ENCODE measurements at places on chromosomes 11 and 22. TPM values are rescaled to one million over a fixed set of nuclear protein-coding genes. Genes with fewer than 3 reads are reported as not detected.

GRCh38 chr11:79949574-79949973 lies 508.7 kb upstream of the TENM4 start:
- no peak overlapping the region for H3K27ac ChIP-seq
- H3K36me3 ChIP-seq: no peaks in the 10 kb centered on the region
- no peaks in the 10 kb centered on the region for H3K4me1 ChIP-seq
- no peak for DNase-seq
- H3K27me3 ChIP-seq: no peaks in the 10 kb centered on the region

DNA sequence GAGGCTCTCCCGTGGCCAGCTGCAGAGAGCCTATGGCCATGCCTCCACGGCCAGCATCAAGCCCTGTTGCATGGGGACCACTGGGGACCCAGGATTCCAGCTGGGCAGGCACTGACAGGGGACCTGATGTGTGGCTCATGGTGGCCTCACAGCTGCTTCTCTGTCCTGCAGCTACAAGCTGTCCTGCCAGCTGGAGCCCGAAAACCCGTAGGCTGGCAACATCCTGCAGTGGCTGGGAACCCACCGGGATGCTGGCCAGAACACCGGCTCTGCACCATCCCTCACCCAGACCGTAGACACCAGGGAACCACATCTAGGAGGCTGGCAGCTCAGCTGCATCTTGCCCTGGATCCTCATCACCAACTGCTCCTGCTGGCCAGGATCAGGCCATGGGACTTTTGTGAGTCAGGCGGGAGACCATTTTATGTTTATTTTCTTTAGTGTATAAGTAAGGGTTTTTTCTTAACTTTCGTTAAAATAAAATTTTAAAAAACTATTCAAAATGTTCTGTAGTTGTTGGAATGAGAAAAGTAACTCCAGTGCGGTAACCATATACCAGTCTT lies 7.9 kb downstream of the RGL4 start:
- no peaks in the 10 kb centered on the region for H3K36me3 ChIP-seq
- no peak overlapping the region for H3K4me3 ChIP-seq
- no peak for DNase-seq
- no peak overlapping the region for H3K27ac ChIP-seq

GRCh38 chr22:46070215-46070802 lies 80.0 kb upstream of the PPARA start:
- H3K4me1 ChIP-seq: peaks cover 48% of the 10 kb centered on the region
- no peaks in the 10 kb centered on the region for H3K36me3 ChIP-seq
- no peaks in the 10 kb centered on the region for H3K27me3 ChIP-seq
- DNase-seq: peak; percentile 87
- peak overlapping the region; percentile 99 for H3K27ac ChIP-seq

DNA sequence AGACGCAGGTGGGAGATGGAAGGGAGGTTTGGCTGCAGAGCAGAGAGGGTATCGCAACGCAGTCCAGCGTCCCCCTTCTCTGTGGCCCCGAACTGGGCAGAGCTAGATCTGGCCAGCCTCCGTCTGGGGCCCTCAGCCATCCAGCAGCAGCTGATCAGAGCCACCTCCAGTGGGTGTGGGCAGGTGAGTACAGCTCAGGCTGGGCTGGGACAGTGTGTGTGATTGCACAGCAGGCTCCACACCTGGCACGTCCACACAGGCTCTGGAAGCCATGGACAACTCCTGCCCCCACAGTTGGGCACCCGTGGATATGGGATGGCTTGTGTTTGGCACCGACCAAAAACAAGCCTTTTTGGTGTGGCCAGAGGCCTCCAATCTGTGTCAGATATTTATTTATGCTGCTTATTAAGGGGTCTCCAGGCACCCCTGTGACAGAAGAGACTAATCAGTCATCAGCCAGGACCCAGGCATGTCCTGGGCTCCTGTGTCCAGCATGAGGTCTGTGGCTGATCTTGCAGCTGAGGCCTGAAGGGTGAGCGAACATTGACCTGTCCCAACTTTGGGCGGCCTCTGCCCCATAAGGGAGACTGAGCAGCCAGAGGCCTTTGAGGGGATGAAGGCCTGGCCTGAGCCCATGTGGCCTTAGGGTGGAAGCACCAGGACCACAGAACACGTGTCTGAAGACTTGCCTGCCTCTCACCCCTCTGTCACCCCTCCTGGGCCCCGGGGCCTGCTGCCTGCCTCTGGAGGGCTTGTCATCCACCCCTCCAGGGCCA lies 18.6 kb downstream of the POLR3H start:
- peaks cover 23% of the 10 kb centered on the region for H3K4me1 ChIP-seq
- no peak overlapping the region for H3K4me3 ChIP-seq

DNA sequence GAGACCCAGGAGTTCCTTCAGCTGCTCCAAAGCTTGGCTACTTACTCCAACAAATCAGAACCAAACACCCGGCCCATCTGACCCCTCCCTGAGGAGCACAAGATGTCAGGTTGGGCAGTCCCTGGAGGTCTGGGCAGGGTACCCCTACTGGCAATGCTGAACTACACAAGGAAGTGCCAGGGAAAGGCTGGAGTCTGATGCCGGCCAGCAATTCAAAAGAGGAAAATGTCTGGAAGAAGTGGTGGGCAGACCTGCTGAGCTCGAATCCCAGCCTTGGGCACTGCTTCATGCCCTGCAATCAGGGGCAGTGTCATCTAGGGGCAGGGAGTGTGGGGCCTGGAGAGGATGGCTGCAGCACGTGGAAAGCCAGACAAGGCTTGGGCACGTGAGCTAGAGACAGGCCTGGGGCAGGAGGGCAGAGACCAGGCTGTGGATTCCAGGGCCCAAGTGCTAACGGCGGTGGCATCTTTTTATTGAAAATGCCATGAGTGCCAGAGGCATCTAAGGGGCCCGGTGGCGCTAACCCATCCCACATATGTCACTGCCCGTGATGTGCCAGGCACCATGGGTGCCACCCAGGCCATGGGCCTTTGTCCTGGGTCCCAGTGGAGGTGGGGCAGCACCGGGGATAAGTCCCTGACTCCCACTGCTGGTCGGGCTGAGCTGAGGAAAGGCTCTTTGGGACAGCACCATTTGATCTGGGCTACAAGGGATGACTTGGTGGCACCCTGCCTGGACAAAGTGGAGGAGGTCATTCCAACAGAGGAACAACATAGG lies 97.9 kb upstream of the PITPNB start:
- no peaks in the 10 kb centered on the region for H3K27me3 ChIP-seq
- H3K4me1 ChIP-seq: no peaks in the 10 kb centered on the region
- no peak overlapping the region for H3K4me3 ChIP-seq
- peak; percentile 5 for DNase-seq

Gene TRIM49
- total RNA-seq: not detected

Gene TESMIN
- total RNA-seq: 1.6 TPM

Gene HEPN1
- not detected for total RNA-seq

Measured in body of pancreas (tissue), 4 donors.